Renal cortex interstitium (tissue), 15 donors: ENCODE measurements at places on chromosomes 5 and 9. TPM values are rescaled to one million over a fixed set of nuclear protein-coding genes. Genes with fewer than 3 reads are reported as not detected.

- no peak for DNase-seq
Observed at GRCh38 chr9:133938753-133939152, 53.4 kb downstream of the VAV2 start.

PCDHAC1 gene
- 0.17 TPM for polyA plus RNA-seq

GRCh38 chr5:997001-997474, 11.6 kb upstream of the NKD2 start:
- DNase-seq, result no peak

GRCh38 chr9:135804581-135805421, 102.5 kb downstream of the CAMSAP1 start:
- no peak for DNase-seq

DNA sequence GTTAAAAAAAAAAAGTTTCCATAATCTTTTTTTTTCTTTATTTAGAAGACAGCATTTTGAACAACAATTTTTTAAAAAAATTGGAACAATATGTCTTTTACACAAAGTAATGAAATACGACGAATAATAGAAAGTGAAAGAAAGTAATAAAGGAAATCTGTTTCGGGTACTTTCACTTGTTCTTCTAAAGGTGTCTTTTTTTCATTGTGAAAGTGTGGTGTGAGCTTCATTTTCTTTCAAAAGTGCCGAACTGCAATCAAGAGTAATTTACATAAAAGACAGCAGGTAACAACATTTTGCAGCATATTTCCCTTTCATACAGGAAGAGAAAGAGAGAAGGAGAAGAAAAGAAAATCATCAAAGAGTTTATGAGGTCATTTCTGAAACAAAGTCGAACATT, 159.7 kb upstream of the CDH12 start:
- DNase-seq, result no peak

DNA sequence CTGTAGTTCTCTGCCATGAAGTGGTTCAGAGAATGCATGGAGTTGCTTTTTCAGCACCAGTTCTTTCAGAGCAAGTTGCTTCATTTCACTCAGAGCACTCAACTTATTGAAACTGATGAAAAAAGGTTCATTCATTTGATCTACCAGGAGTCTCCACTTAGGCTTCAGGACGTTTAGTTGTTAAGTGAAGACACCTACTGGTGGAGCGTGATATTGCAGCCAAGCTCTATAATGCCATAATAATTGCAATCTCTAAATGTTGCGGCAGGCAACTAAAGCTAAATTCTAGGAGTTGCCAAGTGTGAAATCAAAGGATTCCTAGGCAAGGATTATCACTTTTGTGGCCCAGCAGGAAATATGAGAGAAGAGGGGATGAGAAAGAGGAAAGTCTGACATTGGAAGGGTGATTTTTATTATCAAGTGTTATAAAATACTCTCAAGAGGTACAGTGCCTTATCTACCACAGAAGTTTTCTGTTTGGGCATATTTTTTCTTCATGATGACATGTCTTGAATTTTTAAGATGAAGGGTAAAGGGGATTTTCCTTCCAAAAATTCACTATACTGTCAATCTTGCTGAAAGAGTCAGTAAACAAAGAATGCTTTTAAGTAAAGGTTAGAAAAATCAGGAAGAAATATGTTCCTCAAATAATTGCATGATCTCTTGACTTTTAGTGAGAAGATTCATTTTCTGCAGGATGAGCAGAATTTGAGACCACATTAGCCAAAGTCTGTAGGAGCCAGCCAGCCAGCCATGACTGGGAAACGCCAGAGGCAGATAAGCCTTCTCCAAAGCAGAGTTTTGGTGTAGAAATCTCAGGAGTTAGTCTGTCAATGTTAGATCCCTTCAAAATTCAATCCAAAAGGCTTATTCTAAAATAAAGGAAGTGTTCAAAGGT, 83.4 kb downstream of the SH3PXD2B start:
- DNase-seq, result no peak

PCDHB14 gene
- polyA plus RNA-seq, result 10.6 TPM

- no peak for DNase-seq
Observed at GRCh38 chr5:35819026-35819425, 37.7 kb upstream of the IL7R start.
